ENCODE measurements at places on chromosomes 6 and 20.

- DNase-seq = no peak
These were observed 17.9 kb downstream of the ABHD12 start for GRCh38 chr20:25372584-25373336.

DNA sequence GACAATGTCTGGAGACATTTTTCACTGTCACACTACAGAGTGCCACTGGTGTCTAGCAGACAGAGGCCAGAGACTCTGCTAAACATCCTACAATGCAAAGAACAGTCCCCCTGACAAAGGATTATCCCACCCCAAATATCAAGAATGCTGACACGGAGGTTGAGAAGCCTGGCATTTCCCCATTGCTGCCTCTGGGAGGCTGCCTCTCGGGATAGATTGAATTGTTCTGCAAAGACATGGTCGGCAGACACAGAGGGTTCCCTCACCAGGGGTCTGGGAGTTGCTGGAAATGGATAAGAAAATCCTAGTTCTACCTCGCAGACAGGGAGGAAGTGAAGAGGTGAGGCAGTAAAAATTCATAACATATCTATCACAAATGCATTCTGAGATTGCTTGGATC, 166.4 kb upstream of the AGPAT4 start:
- no peak for DNase-seq

DNA sequence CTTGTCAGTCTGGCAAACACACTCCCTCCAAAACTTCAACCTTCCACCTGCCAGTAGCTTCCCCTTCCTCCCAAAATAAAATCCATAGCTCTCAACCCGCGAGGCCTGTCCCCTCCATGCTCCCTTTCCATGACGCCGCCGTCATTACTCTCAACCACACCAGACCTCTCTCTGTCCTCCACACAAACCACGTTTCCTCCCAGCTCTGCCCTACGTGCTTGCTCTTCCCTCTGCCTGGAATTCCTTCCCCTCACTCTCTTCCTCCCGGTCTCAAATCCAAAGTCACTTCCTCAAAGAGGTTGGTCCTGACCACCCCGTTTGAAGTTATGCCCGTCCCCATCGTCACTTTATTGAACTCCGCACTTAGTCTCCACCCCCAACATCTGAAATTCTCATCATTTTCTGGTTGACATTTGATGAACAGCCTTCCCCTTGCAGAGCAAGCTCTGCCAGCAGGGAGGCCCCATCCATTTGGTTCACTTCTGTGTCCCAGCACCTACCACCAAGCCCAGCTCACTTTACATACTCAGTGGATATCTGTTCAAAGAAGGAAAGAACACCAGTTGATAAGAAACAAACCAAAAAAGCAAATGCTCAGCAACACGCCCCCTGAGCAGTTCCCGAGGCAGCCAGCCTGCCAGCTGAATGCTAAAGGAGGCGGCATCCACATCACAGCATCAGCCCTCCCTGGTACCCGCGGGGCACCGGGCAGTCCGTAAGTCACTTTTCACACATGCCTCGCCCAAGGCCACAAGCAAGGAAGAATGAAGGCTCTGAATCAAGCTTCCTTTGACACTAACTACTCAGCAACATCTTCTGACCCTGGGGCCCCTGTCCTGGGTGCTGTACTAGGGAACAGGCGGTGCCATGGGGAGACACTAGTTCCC, 125.0 kb downstream of the NFATC2 start:
- DNase-seq = no peak

- DNase-seq = no peak
These were observed 20.1 kb downstream of the IGF2R start for GRCh38 chr6:159988983-159989454.

DNA sequence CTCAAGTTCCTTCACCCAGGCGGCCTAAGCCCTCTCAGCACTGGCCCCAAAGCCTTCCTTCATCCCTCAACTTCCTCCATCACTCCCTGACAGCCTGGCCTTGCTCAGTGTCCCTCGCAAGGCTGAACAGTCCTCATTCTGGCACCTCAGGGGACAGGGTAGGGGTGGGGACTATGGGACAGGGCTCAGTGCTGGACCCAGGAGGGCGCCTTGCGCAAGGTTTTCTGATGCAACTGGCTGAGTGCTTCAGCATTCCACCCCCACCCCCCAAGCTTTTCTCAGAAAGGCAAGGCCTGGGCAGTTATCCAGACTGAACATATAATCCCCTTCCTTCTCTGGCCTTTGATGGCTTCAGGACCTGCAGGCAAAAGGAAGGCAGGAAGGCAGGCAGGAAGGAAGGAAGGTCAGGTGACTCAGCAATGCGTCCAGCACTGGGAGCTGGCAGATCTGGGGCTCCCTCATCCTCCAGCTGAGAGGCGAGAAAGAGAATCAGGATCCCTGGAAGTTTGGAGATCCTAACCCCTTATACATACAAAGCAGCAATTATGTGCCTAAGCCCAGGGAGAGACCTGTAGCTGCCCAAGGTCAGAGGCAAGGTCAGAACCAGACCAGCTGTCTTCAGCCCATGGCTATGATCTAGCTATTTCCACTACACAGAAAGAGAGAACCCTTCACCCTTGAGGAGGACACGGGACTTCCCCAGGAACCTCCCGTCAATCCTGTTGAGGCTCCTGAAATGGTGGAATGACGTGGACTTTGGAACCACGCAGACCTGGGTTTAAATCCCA, 8.6 kb upstream of the TRIB3 start:
- DNase-seq = no peak

GRCh38 chr6:19999319-20000191, 162.4 kb downstream of the ID4 start:
- DNase-seq = no peak

- no peak for DNase-seq
These were observed 19.5 kb upstream of the CNKSR3 start for GRCh38 chr6:154529957-154530356.

Measured in retina (tissue), 1 donor.